ENCODE measurements at places on chromosomes 1 and 21.

DNA sequence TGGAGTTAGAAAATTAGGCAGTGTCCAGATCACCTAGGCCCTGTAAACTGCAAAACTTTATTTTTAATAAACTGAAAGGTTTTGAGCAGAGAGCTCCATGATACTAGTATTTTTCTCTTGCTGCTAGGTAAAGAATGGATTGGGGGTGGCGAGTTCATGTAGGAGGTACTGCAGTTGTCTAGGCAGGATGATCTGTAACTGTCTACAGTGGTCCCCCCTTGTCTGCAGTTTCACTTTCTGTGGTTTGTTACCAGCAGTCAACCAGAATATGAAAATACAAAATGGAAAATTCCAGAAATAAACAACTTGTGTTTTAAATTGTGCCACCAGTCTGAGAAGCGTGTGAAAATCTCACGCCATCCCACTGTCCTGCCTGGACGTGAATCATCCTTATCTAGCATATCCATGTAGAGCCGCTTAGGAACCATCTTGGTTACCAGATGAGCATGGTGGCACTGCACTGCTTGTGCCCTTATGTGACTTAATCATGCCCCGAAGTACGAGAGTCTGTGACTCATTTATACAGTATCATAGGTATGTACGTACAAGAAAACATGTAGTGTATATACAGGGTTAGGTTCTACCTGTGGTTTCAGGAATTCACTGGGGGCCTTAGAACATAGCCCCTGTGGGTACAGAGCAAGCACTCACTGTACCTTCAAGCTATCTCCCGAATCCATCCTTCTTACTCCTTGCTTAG lies 94.2 kb downstream of the AHCTF1 start:
- no peak for DNase-seq

DNA sequence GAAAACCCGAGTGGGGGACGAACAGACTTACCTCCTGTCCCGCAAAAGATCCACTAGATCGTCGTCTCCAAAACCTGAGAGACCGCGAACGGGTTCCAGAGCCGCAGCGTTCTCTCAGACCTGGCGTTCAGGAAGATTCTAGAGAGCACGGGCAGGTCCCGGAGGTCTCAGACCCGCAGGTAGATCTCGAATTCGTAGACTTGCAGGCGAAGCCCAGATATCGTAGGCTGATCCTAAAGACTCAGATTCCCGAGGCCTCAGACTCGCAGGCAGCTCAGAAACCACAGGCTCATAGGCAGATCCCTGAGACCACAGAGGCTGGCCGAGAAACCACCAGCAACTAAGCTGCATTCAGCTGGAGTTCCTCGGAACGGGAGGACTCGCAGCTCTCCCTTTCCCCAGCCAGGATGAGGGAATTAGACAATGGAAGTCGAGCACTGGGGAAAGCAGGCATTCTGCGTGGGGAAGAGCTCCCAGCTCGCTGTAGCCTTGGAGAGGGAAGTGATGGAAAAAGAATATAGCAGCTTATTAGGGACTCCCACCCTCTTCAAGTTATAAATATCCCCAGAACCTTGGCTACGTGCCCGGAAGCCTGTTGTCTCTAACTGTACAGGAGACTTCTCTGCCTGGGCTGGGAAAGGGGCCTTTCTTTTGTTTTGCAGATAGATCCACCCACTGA lies at the start of gene ZNF436:
Gene ZNF436 (minus strand): TSS at position 502 of the 679 bp plus-strand sequence. CDS start 1,831 bp downstream, outside the sequence.
- DNase-seq, result peak; percentile 53

- DNase-seq, result no peak
These were observed 108.2 kb upstream of the COL6A1 start for GRCh38 chr21:45873418-45873817.

DNA sequence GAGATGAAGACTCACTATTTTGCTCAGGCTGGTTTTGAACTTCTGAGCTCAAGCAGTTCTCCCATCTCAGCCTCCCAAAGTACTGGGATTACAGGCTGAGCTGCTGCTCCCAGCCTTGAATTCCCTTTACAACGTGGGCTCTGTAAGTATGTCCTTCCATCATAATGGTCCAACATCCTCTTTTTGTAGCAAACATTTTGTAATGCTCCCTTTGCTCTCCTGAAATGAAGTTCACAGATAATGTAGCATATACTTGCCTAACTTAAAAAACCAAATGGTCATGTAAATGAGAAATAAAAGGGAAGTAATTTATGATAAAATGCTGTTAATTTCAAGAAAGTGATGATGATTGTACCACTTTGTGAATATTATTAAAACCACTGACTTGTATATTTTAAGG lies 30.5 kb upstream of the THEM4 start:
- no peak for DNase-seq

DNA sequence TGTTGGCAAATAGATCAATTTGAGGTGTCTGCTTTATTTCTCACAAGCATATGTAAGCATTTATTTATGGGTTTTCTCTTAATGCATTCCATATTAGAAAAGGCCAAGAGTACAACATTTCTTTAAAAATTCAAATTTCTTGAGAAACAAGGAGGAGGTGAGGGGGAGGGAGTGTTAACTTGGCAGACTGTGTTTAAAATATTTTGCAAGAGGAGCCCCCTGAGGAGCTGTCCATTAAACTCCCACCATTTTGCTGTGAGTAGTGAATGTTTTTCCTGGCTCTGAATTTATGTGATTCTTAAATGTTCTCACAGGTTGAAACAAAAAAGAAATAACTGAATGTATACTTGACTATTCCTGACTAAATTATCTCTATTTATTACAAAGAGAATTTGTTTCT lies 363.8 kb downstream of the PTPRC start:
- DNase-seq, result no peak

- DNase-seq, result no peak
These were observed 58.1 kb downstream of the PTPN14 start for GRCh38 chr1:214493126-214493796.

GRCh38 chr1:69929308-69930057 lies 275.9 kb downstream of the LRRC40 start:
- DNase-seq, result no peak

GRCh38 chr21:32994305-32994704 lies 31.4 kb upstream of the OLIG2 start:
- no peak for DNase-seq

- DNase-seq, result no peak
These were observed 8.1 kb upstream of the C1orf216 start for GRCh38 chr1:35726450-35727433.

GRCh38 chr1:230279583-230279945 lies 146.6 kb downstream of the PGBD5 start:
- DNase-seq, result no peak

DNA sequence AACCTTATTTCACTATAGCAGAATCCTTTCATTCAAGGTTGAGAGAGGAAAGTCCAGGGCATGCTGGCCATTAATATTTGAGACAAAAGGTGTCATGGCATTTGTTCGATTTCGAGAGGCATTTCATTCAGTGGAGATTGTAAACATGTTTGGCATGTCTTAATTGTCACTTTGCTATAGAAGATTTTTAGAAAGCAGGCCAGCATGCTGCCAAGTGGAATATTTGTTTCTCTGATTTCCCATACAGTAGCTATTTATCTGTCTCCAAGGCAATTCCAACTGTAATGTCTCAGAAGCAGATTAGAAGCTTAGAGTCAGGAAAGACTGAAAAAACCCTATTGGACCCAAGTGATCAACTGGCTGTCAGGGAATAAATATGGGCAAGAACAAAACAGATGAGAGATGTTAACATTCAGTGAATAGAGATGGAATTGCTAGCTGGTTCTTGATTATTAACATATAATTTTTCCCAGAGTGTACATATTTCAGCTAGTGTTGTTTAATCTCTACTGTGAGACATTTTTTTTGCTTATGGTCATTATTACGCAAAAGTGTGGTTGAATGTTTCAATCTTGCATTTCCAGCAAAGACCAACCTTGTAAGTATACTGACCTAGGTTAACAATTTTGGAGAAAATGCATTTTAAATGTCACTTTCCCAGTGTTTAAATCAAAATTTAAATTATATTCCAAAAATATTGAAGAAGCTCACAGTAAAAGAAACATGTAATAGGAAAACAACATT lies 174.6 kb downstream of the KCNK2 start:
- no peak for DNase-seq

- DNase-seq, result no peak
These were observed 71.0 kb downstream of the DHRS3 start for GRCh38 chr1:12546771-12547585.

DNA sequence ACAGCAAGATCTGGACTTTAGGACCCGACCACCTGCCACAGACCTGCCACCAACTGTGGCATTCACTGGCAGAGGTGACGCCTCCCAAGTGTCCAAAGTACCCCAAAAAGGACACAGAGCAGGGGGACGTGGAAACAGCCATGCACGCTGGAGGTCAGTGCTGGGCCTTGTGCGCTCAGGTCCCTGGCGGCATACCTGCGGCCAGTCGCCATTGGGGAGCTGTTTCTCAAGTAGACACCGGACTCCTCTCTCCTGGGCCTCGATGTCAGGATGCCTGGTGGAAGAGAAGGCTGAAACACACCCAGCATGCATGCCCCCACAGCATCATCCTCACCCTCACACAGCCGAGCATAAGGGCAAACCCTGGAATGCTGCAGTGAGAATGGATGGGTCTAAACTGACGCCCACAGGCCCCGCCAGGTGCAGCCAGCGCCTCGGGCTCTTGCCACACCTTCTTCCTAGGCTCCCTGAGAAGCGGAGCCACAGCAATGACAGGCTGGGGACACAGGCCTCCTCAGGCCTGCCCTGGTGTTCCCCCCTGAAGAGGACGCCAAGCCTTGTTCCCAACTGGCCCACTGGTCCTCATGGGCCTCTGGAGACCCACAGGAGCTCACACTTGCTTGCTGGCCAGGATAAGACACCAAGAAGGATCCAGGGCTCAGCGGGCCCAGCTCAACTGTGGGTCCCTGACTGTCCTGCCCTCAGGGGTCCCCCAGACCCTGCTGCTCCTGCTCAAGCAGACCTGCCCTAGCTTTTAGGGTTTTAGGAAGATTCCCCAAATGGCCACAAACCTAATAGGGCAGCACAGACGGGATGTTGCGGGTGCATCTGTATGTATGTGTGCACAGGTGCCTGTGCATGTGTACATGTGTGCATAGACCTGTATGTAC lies 7.7 kb upstream of the SPATC1L start:
- DNase-seq, result no peak

GRCh38 chr1:164863056-164863455 lies 304.1 kb downstream of the PBX1 start:
- DNase-seq, result no peak

- no peak for DNase-seq
These were observed at the start of gene TMEM52 for GRCh38 chr1:1918901-1919303. Gene TMEM52, minus strand, starts transcription at chr1:1919279. Its CDS starts 14 bp downstream, at chr1:1919265.

DNA sequence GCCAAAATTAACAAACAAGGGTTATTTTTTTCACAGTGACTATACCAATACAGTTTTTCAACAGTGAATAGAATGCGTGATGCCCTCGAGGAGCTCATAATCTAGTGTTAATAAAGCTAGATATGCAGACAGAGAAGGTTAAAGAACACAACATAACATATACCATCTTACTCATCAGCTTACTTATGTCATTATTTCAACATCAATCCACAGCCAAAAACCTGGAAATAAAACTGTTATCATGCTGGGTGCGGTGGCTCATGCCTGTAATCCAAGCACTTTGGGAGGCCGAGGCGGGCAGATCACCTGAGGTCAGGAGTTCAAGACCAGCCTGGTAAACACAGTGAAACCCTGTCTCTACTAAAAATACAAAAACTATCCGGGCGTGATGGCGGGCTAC lies 6.1 kb downstream of the STX6 start:
- no peak for DNase-seq

DNA sequence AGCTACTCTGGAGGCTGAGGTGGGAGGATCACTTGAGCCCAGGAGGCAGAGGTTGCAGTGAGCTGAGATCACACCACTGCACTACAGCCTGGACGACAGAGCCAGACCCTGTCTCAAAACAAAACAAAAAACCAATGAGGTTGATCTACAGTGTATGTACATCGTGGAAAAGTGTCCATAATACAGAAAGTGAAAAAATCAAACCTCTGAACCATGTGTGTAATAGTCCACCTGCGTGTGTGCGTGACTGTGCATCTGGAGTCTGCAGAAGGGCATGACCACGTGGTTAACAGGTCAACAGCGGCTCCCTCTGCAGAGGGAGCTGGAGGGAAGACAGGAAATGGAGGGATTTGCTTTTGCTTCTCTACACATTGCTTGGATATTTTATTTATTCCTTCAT lies 32.4 kb upstream of the ENO1 start:
- no peak for DNase-seq

DNA sequence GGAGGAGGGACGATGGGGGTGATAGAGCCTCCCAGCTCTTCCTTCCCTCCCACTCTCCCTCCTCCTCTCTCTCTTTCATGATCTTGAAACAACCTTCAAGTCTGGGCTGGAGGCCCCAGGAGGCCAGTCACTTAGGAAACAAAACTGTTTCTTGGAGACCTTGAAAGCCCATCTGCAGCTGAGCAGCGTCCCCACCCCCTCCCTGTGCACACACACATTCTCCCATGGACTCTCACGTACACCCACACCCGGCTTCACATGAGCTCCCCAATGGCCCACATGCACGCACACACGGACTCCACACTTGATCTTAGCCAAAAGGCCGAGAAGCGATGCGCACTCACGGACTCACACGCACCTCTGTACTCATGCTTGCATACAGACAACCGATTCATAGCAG lies 3.2 kb upstream of the ATP1A2 start:
- DNase-seq, result no peak

- DNase-seq, result no peak
These were observed 2.6 kb downstream of the USP24 start for GRCh38 chr1:55212349-55213150.

DNA sequence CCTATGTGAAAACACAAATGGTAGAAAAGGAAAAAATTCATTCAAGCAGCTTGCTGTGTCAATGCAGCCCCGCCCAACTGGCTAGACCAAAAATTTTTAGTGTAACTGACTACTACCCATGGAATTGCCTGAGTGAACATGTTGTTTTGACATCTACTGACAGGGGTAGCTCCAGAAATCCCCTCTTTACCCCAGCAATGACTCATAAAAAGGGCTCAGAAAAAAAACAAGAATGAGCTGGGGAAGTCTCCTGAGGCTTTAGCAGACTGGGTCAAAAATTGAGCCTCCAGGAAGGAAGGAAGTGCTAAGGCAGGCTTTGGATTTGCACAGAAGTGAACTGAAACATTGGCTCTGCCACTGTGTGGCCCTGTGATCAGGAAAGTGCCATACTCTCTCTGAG lies 24.4 kb upstream of the FGGY start:
- DNase-seq, result no peak

DNA sequence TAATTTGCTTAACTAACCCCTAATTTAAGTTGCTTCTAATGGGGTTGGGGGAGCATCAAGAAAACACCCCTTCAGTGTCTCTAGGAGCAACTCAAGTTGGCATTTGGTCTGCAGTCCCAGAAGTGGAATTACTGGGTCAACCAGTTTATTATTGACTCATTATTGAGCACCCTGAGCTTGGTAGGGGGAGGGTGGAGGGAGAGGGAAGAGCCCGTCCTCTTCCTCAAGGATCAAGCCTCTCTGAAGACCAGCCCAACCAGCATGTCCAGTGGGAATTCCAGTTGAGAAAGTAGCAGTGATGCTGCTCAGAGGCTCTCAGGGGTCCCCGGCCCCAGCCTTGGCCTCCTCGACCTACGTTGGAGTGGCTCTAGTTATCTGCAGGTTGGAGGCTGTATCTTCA lies 2.1 kb upstream of the PLA2G2F start:
- DNase-seq, result no peak

DNA sequence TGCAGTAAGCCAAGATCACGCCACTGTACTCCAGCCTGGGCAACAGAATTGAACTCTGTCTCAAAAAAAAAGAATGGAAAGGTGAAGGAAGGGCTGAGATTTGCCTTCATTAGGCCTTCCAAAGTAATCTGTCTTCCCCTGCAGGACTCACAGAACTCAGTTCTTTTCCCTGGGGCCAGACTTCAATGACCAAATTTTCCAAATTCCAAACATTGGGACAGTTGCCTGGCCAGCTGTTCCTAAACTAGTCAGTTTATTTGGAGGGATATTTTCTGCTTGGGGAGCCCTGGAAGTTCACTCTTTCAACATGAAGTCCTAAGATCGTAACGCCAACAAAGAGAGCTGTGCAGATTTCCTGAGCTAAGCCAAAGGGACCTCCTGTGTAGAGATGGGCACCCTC lies 5.4 kb upstream of the DEDD start:
- no peak for DNase-seq

Measured in CMK (cell line).